Amniotic epithelial cell (primary cell): ENCODE measurements at places on chromosomes 12 and 14.

DNA sequence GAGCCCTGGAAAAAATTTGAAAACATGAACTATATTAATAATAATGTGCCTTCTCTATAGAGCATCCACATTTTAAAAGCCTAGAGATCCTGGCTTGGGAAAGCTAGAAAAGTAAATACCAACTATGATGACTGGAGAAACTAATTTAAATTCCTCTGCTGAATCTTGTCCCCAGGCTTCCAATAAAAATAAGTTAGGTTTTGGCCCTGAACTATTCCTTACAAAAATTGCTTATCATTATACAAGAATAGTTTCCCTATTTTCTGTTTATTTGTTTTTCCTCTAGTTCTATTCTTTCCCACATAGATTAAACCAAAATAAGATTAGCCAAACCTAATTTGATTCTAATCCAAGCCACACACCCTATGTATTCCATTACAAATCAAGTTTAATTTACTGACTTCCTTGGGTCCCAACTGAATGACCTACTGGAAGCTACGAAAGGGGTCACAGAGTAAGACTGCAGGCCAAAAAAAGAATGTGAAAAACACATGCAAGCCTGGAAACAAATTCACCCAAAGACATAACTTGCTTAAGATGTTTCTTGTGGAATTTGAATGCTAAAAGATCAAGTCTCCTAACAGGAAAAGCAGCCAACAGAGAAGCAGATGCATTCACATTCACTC is 133.0 kb downstream of the PAWR start:
- DNase-seq: no peak

GRCh38 chr14:80906946-80907345 is 34.6 kb downstream of the CEP128 start:
- no peak for DNase-seq

DNA sequence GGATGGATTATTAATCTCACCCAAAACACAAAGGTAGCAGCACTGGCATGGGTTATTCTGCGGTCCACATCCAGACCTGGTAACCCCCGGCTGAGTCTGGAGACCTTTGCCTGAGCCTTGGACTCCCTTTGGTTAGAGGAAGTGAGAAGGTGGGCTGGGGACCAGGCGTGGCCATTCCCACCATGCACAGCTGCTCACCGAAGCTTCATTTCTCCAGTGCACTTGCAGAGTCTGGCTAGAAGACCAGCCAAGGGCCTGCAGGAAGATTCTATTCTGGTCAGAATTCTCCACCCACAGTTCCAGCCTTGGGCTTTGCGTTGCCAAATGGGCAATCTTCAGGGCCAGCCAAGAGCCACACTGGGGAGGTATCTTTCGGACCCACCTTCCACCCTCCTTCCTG is 73.0 kb downstream of the LGMN start:
- no peak for DNase-seq

GRCh38 chr12:40110586-40110985 is 4.7 kb upstream of the SLC2A13 start:
- DNase-seq: no peak

DNA sequence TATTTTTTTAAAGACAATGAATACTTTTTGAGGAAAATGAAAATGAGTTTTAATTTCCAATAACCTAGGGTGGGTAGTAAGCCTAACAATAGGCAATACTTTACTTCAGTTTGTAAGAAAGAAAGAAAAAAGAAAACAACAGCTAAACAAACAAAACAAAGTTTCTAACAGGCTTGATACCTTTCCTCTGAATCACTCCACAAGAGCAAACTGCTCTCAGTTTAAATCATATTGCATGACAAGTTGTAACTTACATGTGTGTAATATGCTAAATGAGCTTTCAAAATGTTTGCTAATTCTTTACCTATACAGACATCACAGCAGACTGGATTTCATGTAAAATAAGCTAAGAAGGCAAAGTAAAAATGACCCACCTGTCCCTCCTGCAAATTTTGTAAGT is 6.7 kb upstream of the LMO3 start:
- peak; percentile 78 for DNase-seq

DNA sequence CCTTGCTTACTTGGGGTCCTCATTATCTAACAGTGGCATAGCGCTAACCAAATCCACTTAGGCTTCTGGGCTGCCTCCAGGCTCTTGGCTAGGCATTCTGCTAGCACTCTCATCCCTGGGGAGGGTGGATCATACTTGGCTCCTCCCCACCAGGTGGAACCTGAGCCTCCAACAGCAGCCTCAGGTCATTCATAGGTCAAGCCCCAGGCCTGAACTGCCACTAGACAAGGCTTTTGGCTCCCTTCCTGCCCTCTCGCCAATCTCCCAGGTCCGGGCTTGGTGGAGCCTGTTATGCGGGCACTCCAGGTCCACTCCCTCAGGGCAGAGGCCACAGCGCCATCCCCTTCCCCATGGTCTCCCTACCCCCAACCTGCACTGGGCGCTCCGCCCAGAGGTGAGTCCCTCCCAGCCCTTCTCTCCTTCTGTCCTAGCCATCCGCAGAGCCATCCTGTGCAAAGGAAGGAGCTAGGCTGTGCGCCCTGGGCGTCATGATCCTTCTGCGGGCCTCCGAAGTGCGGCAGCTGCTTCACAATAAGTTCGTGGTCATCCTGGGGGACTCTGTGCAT is 154.9 kb upstream of the AMIGO2 start:
- DNase-seq: no peak

- no peak for DNase-seq
Observed at GRCh38 chr12:40405419-40405818, 180.6 kb downstream of the LRRK2 start.

- peak; percentile 81 for DNase-seq
Observed at GRCh38 chr12:47832263-47832933, 12.7 kb upstream of the HDAC7 start.

DNA sequence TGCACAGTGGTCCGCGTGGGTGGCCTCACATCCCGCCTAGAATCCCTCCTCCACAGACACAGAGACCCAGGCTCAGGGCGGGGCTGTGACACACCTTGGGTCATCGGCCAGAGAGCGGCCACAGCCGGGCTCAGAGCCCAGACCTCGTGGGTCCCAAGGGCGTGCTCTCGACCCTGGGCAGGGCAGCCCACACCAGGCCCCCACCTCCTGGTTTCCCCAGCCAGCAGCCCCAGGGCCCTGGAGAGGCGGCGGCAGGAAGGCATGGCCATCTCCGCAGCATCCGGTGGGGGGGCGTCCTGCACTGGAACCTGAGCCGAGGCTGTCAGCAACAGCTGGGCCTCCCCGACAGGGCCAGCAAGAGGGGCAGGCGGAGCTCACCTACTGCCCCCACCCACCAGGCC is 15.2 kb downstream of the JAG2 start:
- DNase-seq: no peak

DNA sequence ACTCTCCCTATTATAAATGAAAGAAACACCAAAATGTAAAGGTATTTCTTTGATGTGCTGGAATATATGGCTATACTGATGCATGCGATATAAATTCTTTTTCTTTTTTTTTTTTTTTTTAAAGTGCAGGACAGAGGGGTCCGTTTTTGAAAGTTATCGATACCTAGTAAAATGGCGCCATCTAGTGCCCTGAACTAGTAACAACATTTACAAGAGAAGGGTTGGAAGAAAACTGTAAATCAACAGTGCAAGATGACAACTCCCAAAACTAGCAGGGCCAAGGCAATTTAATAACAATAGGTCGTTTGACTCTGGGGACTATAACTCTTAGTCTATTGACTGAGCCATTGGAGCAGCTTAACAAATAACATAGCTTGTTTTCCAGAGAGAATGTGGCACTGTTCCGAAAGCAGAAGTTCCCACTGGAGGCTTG is 137.7 kb downstream of the SPTSSA start:
- DNase-seq: peak; percentile 18

- no peak for DNase-seq
Observed at GRCh38 chr12:68001486-68002466, 12.5 kb downstream of the IFNG-AS1 start.

- no peak for DNase-seq
Observed at GRCh38 chr14:68247274-68247673, 427.7 kb downstream of the RAD51B start.

GRCh38 chr12:64099397-64099796 is 122.7 kb downstream of the KICS2 start:
- peak; percentile 94 for DNase-seq

- no peak for DNase-seq
Observed at GRCh38 chr12:54650409-54650808, 2.2 kb upstream of the DCD start.

DNA sequence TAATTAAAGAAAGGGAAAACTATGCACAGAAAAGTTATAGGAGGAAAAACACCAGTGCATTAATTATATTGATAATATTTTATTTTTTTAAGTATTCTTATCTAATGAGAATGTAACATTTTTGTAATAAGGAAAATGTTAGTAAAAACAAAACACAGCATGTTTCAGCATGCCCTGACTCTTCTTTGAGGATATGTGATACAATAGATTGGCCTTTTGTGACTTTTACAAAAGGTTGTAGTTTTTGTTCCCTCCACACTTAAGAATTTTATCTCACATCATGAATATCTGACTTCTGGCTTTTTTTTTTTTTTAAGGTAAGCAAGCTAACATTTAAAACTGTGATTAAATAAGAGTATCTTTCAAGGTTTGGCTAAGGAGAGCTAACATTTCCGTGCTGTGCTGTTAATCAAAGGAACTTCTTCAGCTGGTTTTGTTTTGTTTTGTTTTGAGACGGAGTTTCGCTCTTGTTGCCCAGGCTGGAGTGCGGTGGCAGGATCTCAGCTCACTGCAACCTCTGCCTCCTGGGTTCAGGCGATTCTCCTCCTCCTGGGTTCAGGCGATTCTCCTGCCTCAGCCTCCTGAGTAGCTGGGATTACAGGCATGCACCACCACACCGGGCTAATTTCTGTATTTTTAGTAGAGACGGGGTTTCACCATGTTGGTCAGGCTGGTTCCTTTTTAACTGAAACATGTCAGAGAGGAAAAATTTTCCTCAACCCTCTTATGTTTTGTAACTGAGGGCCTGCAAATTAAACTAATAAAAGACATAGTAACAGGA is 30.8 kb upstream of the RESF1 start:
- no peak for DNase-seq

DNA sequence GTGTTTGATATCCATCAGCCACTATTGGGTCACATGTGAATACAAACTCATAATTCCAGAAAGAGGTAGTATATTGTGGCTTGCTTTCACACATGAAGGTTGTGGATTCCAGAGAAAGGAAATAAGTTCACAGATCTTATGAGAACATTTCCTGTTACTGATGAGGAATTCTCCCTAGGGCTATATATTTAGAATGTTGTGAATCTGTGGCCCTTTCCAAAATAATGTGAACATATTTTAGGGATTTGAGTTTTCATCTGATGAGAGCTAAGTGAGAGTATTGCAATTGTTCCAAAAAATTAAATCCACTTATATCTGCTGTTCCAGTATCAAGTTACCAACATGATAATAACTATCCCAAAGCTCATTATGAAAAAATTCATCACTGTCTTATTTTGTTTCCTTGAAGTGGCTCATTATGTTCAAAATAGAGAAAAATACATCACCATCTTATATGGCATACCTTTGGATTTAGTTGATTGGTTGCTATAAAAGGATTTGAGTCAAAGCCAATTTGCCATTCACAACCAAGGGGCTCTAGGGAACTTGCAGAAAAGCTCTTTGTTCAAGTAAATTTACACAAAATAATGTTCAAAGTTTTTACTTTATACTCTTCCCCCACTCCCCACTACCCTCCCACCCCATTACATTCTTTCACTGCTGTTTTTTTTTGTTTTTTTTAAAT is 76.3 kb downstream of the MYRFL start:
- DNase-seq: no peak

DNA sequence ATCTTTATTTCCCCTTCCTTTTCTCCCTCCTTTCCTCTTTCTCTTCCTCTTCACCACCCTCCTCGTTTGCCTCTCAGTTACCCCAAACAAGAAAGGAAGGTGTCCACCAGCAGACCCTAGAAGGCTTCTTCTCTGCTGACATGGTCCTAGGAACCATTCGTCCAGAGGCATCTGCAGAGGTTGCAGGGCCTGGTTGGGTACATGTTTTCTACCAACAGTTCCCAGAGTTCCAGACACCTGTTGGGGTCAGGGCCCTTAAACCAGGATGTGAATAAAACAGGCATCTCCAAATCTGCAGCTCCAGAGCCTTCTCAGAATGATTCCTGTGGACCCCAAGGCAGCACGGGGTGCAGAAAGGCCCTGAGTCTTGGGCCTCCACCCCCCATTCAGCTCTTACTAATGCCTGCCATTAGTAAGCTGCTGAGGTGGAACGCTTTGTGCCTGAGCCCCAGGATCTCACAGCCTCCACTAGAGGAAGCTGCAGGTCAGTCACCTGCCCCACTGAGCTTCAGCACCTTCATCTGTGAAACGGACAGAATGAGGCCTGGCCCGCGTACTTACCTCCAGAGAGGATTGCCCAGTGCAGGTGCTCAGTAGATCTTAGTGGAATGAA is 130.4 kb downstream of the DICER1 start:
- no peak for DNase-seq

DNA sequence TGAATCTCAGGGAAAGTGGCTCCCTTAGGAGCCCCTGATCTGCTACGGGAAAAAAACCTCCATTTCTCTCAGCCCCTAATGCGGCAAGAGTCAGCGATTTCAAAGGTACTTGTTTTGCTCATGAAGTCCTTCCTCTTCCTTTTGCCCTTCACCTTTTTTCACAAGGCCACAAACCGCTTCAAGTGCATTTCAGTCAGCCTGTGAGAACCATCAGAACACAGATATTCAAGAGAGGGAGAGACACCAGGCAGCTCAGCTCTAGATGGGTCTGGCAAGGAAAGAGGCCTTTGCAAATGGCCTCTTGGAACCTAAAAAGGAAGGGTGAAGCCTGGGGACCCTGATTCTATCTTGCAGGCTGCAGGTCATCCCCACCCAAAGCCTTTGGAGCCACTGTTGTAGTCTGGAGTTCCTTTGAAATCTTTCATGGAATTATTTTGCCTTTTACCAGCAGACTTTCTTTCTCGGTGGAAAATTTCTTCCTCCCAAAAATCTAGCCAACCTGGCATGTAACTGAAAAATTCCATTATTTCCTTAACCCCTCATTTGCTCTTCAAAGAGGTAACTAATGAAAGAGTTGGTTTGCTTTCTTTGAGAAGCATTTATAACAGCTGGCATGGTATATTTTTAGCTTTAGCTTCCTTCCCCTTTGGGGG is 145.0 kb downstream of the SAMD4A start:
- DNase-seq: no peak
